Stimulated activated CD4-positive, alpha-beta T cell treated with anti-CD3 and anti-CD28 coated beads, TNF-alpha, amount 100 ng/mL, for 4 hours (primary cell): ENCODE measurements at places on chromosomes 2 and 18.
A peak's percentile ranks its signal among the peaks of the same experiment; 100 is the strongest.

- no peak for DNase-seq
Observed at GRCh38 chr2:177241711-177242120, 22.8 kb downstream of the NFE2L2 start.

DNA sequence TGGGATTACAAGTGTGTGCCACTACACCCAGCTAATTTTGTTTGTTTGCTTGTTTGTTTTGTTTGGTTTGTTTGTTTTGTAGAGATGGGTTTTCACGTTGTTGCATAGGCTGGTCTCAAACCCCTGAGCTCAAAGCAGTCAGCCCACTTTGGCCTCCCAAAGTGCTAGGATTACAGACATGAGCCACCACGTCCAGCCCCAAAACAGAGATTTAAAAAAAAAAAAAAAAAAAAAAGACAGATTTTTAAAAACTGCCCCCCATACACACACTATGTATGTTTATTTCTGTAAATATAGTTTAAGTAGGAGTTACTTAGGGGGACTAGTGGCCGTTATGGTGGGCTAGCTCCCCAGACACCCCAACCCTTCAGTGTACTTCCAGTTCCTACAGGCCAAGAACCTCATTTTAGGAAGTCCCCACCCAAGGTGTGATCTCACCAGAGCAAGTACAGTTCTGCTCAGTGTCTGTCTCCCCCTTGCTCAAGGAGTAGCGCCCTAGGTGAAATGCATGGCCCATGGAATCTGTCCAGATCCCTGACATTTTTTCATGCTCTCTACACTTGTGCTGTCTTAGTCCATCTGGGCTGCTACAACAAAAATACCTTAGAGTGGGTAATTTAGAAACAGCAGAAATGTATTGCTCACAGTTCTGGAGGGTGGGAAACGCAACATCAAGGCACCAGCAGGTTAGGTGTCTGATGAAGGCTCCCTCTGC, 1.6 kb upstream of the TMBIM1 start:
- DNase-seq = no peak

- DNase-seq = no peak
Observed at GRCh38 chr2:184154438-184154837, 443.9 kb upstream of the ZNF804A start.

GRCh38 chr18:41767960-41768359, 187.1 kb upstream of the PIK3C3 start:
- DNase-seq = no peak

GRCh38 chr2:65317841-65318240, 90.2 kb downstream of the ACTR2 start:
- no peak for DNase-seq

DNA sequence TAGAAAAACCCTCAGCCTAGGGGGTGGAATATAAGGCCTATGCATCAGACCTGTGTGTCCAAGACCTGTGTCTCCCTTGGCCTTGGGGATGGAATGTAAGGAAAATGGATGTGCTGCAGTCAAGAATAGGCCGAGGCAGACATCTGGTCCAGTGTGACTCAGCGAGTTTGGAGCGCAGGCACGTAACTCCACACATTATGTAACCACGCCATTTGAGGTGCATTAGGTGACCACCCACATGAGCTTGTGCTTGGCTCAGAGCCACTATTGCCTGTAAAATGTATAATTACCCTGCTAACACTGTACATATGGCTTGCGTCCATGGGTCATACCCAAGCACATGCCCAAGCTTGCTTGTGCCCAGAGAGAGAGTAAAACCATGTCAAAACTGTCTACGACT, 580.9 kb upstream of the HNMT start:
- DNase-seq = no peak

DNA sequence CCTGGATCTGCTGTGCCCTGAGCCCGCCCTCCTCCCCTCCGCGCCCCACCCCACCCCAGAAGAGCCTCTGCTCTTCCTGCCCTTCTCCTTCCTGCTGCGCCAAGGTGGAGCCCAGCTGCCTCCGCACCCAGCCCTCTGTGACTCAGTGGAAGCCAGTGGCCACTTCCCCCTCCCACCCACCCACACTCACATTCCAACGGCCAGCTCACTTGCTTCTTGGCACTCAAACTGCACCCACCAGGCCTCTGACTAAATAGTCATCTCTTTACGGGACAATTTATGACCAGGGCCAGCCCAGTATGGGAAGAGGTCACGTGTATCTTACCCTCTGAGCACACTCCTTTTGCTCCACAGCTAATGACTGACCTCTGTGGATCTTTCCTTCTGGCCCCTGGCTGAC, 150.4 kb upstream of the SLC1A4 start:
- DNase-seq = no peak

DNA sequence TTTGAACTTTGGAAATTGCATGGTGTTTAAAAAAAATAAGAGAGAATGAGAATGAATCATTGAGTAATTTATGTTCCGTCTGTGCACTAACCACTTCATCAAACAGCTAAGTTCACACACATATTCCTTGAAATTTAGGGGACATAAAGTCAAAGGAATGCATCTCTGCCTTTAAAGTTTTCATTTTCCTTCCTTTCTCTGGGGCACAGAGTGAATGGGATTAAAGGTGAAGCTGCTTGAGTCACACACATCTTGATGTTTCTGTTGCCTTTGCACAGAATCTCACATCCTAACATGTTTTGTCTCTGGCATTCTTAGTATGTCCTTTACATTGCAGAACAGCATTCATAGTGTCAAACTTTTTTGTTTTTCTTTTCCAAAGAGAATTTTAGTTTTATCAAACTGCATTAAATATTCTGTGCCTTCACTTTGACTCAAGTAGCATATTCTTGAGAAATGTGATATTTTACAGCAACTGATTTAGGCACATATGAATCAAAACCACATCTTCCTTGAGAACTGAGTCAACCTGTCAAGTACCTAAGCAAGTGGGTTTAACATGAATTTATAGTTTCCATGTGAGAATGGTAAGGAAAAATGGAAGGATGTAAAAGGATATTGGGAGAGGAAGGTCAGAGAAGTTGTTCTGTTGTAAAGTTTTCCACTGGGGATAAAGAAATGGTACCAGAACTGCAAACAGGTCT, 169.1 kb upstream of the THUMPD2 start:
- DNase-seq = no peak

- DNase-seq = peak; percentile 53
Observed at GRCh38 chr2:96554293-96555145, 18.0 kb downstream of the ARID5A start.

GRCh38 chr2:200618590-200619021, 32.8 kb downstream of the AOX1 start:
- DNase-seq = no peak

- no peak for DNase-seq
Observed at GRCh38 chr2:224586127-224586695, 1.0 kb upstream of the CUL3 start.

DNA sequence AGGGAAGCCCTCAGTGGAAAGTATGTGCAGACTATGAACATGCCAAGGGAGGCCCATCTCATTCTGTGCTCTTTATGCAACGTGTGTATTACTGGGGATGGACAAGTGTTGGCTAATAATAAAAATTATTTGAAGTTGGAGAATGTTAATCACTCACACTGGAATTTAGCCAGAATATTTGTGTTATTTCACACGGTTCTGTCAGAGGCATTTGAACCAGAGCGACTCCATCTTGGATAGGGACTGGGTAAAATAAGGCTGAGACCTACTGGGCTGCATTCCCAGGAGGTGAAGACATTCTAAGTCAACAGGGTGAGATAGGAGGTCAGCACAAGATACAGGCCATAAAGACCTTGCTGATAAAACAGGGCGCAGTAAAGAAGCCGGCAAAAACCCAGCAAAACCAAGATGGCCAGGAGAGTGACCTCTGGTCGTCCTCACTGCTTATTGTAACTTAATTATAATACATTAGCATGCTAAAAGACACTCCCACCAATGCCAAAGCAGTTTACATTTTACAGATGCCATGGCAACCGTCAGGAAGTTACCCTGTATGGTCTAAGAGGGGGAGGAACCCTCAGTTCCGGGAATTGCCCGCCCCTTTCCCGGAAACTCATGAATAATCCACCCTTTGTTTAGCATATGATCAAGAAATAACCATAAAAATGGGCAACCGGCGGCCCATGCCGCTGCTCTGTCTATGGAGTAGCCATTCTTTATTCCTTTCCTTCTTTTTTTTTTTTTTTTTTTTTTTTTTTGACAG, 2.6 kb upstream of the FZD5 start:
- DNase-seq = no peak

DNA sequence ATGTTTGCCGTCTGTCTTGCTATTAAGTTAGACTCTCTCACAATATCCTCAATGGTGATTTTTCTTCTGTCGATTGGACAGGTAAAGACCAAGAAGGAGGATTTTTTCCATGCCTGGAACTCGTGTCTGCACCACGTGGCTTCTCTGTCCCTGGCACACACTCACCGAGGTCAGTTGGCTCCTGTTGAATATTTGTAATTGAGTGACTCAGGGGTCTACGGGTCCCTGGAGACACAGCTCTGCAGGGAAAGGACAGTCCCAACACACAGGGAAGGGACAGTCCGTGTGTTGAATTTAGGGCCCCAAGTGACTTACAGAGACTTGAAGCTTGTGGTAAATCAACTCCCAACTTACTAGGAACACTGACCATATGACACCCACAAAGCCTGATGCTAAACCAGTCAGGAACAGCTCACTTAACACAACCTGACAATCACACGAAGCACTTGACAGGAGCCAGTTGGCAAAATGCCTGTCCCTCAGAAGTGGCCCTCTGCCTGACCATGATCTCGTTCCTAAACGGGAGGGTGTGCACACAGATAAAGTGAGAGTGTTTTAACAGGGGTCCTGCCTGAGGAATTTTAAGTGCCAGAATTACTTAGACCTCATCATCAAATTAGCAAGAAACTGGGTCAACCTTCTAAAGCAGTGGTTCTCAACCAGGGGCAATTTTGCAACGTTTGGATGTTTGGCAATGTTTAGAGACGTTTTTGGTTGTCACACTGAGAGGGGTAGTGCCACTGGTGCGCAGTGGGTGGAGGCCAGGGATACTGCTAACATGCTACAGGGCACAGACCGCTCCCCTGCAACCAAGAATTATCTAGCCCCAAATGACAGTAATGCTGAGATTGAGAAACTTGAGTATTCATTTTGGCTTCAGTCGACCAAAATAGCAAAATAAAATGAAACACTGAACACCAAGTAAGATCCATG, 88.9 kb upstream of the BCL2L11 start:
- DNase-seq = no peak

DNA sequence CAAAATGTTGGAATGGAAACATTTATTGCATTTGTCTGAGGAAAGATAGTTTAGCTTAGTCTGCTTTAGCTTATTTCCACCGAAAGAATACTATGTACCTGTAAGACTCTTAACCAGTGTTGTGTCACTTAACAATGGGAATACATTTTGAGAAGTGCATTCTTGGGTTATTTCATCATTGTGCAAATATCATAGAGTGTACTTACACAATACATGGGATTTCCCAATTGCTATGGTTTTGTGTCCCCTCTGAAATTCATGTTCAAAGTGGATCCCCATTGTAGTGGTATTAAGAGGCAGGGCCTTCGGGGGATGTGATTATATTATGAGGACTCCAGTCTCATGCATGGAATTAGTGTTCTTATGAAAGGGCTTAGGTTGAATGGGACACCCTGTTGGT, 249.4 kb upstream of the UBE2E3 start:
- DNase-seq = no peak

DNA sequence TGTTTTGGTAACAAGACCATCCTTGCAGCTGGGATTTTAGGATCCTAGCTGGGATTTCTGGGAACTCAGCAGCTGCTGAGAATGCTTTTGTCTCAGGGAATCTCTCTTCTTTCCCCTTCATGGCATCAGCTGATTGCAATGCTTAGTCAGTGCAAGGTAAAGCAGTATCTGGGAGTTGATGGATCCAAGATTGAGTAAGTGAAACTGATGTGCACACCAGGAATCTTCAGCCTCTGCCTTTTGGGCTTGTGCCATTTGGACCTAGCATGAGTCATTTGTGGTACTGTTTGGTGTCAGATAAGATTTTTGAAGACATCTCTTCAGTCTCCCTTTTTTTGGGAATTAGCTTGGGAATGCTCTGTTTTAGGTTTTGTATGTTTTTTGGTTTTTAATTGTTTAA, 363.3 kb upstream of the TFPI start:
- DNase-seq = no peak

- no peak for DNase-seq
Observed at GRCh38 chr2:188382107-188382506, 90.4 kb downstream of the GULP1 start.

DNA sequence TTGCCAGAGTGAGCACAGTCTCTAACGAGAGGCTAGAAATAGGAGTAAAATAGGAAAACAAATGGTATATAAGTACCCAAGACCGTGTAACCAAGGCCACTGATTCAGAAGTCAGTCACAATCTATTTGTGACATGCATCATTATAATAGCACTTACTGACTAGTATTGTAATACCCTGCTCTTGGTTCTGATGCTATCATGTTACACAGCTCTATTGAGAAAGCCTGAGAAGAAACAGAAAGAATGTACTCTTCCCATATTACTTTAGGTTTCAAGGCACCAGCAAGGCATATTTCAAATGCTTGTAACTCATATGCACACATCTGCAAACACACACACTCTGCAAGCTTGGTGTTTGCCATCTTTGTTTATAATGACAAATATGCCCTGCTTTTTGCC, 746.4 kb downstream of the SLC4A3 start:
- no peak for DNase-seq

DNA sequence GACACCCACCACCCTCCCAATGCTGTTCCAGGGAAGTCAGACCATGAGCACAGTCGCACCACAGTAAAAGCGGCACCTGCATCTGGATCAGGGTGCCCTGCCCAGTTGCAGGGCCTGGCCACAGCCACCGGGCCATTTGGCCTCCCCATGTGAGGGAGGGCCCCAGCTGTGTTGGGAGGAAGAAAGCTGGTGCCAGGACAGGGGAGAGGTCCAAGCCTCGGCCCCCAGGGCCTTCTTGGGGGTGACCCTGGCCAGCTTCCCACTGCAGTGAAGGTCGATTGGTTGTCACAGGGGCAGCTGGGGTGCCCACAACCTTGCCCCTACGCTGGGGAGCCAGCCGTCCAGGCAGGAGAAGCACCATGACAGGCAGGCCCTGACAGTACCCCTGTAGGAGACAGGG, 183.2 kb upstream of the RAB6C start:
- no peak for DNase-seq

- DNase-seq = no peak
Observed at GRCh38 chr2:20501974-20502373, 55.1 kb downstream of the RHOB start.

DNA sequence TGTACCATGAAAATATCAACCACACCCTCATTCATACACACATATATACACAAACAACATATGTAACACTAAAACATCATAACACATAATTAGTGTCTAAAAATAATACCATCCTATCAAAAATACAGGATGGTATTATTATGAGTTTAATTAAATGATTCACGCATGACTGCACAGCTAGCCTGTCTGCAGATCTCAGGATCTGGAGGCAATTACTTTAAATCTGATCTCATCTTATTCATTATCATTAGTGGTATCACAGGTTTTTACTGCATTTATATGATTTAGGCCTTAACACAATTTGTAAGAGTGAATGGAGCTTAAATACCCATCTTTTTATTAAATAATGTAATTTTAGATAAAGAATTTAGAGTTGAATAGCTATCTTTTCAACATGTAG, 443.4 kb upstream of the LINC00305 start:
- no peak for DNase-seq
